ENCODE measurements at places on chromosomes 4 and X. TPM values are rescaled to one million over a fixed set of nuclear protein-coding genes. Genes with fewer than 3 reads are reported as not detected.
A peak's percentile ranks its signal among the peaks of the same experiment; 100 is the strongest.

PROM1 gene
- 3.4 TPM for total RNA-seq

HTT gene
- 72.6 TPM for total RNA-seq

XAGE3 gene
- not detected for total RNA-seq

CCNG2 gene
- total RNA-seq = 24.0 TPM

GNRHR gene
- not detected for total RNA-seq

FAM114A1 gene
- 36.9 TPM for total RNA-seq

COMMD8 gene
- 10.9 TPM for total RNA-seq

MAGEA1 gene
- total RNA-seq = not detected

LRIT3 gene
- 2.2 TPM for total RNA-seq

ASB12 gene
- total RNA-seq = not detected

ADRA2C gene
- total RNA-seq = 4.7 TPM

TCP11X2 gene
- total RNA-seq = not detected

GRCh38 chrX:14030174-14030530 lies 460 bp upstream of the GEMIN8 start:
- peak overlapping the region; percentile 61 for H3K4me3 ChIP-seq
- H3K27me3 ChIP-seq = no peaks in the 10 kb centered on the region
- DNase-seq = no peak
- H3K27ac ChIP-seq = peak overlapping the region; percentile 88

GRCh38 chr4:111632641-111633151 lies 512.6 kb upstream of the FAM241A start:
- H3K4me1 ChIP-seq = peaks cover 35% of the 10 kb centered on the region
- H3K27me3 ChIP-seq = peaks cover 3% of the 10 kb centered on the region
- peak overlapping the region; percentile 14 for H3K27ac ChIP-seq
- no peaks in the 10 kb centered on the region for H3K36me3 ChIP-seq
- no peak overlapping the region for H3K4me3 ChIP-seq
- no peak for DNase-seq

DNA sequence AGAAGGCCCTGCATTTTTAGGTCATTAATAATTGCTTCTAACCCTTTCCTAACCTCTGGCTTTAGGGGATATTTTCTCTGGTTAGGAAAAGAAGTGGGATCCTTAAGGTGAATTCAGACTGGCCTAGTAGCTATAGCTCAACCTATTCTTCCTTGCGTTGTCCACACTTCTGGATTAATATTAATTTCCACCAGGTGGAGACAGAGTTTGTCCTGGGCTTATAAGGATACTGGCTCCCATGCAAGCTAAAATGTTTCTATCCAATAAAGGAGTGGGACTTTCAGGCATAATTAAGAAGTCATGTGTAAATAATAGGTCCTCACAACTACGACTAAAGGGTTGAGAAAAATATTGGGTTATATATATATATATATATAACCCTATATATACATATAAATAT lies 860.0 kb upstream of the POU3F4 start:
- no peak overlapping the region for H3K4me3 ChIP-seq
- H3K36me3 ChIP-seq = no peaks in the 10 kb centered on the region
- no peak for DNase-seq
- H3K4me1 ChIP-seq = no peaks in the 10 kb centered on the region
- H3K27me3 ChIP-seq = no peaks in the 10 kb centered on the region
- H3K27ac ChIP-seq = no peak overlapping the region

DNA sequence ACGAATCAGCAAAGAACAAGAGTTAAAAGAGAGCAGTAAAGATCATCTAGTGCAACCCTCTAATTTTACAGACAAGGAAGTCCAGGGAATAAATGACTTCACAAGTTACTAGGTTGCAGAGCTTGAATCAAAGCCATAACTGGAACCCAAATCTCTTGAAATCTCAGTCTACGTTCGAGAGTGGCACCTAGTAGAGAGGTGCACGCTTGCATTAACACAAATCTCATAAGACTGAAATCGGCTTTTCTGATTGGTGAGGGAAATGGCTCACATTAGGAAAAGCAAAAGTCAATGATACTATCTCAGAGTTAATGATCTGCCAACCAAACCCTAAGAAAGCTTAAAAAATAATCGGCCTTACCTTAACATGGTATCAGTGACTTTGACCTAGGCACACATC lies 43.0 kb downstream of the FAT1 start:
- no peak for DNase-seq
- no peaks in the 10 kb centered on the region for H3K27me3 ChIP-seq
- H3K36me3 ChIP-seq = no peaks in the 10 kb centered on the region
- H3K27ac ChIP-seq = no peak overlapping the region
- peaks cover 9% of the 10 kb centered on the region for H3K4me1 ChIP-seq
- no peak overlapping the region for H3K4me3 ChIP-seq

DNA sequence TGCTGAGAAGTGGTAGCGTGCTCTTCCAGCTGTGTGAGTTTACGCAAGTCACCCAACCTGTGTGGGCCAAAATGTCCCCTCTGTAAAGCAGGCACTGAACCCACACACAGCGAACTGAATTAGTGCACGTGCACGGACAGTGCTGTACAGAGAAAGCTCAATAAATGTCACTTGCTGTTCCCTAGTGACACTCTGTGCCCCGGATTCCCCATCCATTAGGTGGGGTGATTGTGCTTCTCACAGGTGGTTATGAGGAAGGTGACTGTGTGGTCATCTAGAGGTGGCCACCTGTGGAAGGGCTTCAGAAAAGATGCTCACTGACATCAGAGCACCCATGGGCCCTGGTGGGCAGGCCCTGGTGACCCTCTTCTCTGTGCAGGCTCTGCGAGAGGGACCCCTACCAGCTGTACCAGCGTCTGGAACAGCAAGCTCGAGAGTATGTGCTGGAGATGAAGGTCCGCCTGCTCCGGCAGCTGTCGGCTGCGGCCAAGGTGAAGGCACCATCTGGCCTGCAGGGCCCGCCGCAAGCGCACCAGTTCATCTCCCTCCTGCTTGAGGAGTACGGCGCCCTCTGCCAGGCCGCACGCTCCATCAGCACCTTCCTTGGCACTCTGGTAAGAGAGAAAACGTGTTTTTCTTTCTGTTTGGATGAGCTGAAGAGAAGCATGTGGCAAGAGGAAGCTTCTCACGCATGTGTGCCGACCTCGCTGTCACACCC lies 94.3 kb downstream of the FAM193A start:
- H3K36me3 ChIP-seq = peaks cover 78% of the 10 kb centered on the region
- H3K4me3 ChIP-seq = no peak overlapping the region
- peak; percentile 53 for DNase-seq
- no peaks in the 10 kb centered on the region for H3K4me1 ChIP-seq
- no peak overlapping the region for H3K27ac ChIP-seq
- H3K27me3 ChIP-seq = no peaks in the 10 kb centered on the region

DNA sequence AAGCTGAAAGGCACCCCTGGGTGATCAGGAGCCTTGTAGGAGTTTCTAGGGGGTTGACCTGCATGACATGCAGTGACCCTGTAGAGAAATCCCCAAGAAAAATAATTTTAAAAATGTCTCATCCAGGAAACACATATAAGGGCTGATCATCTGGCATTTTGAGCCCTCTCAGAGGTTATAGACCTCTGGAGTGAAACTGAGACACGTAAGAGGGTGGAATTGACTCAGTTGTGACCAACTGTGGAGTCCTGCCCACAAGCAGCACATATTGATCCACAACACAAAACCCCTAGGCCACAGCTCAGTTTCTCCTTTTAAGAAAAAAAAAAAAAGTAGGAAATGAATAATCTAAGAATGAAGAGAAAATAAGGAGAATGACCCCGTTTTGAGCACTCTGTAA lies 32.5 kb upstream of the MTMR8 start:
- H3K4me3 ChIP-seq = no peak overlapping the region
- no peaks in the 10 kb centered on the region for H3K36me3 ChIP-seq
- no peak overlapping the region for H3K27ac ChIP-seq
- no peaks in the 10 kb centered on the region for H3K4me1 ChIP-seq
- H3K27me3 ChIP-seq = no peaks in the 10 kb centered on the region

DNA sequence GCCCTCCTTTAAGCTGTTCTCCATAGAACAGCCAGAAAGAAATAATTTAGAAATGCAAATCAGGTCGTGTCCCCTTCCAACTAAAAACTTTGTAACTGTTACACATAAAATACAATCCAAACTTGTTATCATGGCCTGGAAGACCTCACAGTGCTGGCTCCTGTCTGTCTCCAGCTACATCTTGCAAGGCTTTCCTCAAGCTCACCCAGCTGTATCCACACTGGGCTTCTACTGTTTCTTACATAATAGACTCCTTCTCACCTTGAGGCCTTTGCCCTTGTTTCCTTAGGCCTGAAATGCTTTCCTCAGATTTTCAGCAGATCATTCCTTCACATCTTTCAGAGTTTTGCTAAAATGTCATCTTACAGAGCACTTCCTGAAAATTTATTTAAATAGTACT lies 33.5 kb upstream of the USP53 start:
- H3K4me1 ChIP-seq = no peaks in the 10 kb centered on the region
- no peak for DNase-seq
- H3K36me3 ChIP-seq = no peaks in the 10 kb centered on the region
- no peak overlapping the region for H3K27ac ChIP-seq

DNA sequence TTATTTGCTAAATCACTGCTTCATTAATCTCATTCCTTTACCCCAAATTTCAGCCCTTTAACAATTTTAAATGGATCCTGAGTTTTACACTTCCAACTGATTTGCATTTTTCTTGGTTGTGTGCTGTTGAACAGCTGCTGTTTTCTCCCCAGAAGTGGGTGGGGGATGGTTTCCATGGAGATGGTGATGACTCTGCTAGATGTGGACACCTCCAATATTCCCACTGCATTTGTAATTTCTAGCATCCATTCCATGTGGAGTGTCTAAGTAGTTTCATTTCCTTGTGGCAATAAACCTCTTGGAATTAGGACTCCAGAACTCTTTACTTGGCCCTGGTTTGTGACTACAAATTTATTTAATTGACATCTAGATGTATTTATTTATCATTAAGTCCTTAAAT lies 330.4 kb downstream of the GBA3 start:
- no peak overlapping the region for H3K27ac ChIP-seq
- H3K27me3 ChIP-seq = no peaks in the 10 kb centered on the region
- DNase-seq = no peak
- H3K4me3 ChIP-seq = no peak overlapping the region

DNA sequence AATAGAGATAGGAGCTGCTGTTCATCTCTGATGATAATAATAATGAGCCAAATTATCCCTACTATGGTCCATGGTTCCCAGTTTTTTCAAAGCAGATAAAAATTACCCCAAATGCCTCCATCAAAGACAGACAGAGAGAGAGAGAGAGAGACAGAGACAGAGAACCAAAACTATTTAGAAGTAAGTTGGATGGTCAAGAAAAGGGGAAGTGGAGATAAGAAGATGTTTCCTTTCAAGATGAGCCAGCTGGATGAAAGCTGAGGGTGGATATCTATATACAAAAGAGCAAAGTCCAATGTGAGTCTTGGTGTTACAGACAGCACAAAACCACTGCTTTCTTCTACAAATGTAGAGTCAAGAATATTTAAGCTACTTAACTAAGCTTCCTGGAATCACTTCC lies 173.9 kb downstream of the GRIA3 start:
- H3K27me3 ChIP-seq = no peaks in the 10 kb centered on the region
- H3K36me3 ChIP-seq = no peaks in the 10 kb centered on the region
- no peak overlapping the region for H3K27ac ChIP-seq
- no peak overlapping the region for H3K4me3 ChIP-seq
- no peak for DNase-seq

DNA sequence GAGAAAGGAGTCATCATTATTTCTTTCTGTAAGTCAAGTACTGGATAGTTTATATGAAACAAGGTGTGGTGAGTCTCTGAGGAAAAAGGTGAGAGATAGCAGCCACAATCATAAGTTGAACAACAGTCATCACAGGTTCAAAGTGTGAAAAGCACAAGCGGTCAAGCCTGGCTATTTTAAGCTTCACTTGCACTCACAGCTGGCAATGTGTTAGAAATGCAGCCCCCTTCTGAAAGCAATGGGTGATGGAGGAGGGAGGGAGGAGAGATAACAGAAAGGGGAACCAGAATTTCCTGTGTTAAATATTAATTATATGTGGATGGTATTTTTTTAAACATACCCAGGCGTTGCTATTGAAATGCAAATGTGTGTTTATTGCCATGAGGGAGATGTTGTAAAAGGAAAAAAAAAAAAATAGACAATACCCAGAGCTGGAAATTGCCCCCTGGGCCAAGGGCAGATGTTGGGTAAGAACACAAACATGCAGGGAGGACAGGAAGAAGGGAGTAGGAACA lies 26.9 kb upstream of the BMP3 start:
- no peak for DNase-seq
- no peak overlapping the region for H3K4me3 ChIP-seq
- no peak overlapping the region for H3K27ac ChIP-seq
- H3K27me3 ChIP-seq = no peaks in the 10 kb centered on the region

GRCh38 chr4:159134429-159134828 lies 31.6 kb downstream of the RAPGEF2 start:
- peaks cover 12% of the 10 kb centered on the region for H3K4me1 ChIP-seq
- H3K36me3 ChIP-seq = no peaks in the 10 kb centered on the region
- H3K27ac ChIP-seq = no peak overlapping the region
- DNase-seq = no peak
- no peak overlapping the region for H3K4me3 ChIP-seq

DNA sequence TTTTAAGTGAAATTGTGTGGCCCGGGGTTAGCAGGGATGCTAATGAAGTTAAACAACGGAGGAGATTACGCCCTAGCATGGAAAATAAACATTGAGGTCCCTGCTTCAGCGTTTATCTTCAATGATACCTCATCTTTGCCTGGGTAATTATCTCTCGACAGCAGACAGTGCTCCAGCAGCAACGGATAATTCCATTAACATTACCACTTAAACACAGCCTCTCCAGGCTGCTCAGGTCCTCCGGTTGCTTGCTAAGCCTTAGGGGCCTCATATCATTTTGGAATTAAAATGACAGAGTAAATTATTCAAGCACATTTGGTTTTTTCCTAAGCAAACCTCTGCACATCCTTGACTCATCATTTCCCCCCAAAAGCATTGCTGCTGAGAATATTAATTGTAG lies 281.5 kb upstream of the KLF3 start:
- no peaks in the 10 kb centered on the region for H3K36me3 ChIP-seq
- peaks cover 59% of the 10 kb centered on the region for H3K4me1 ChIP-seq
- DNase-seq = no peak
- H3K27ac ChIP-seq = no peak overlapping the region

GRCh38 chr4:108165586-108165985 lies 3.1 kb downstream of the LEF1 start:
- H3K36me3 ChIP-seq = no peaks in the 10 kb centered on the region
- H3K27ac ChIP-seq = no peak overlapping the region
- peaks cover 77% of the 10 kb centered on the region for H3K27me3 ChIP-seq
- no peak for DNase-seq
- peak overlapping the region; percentile 78 for H3K4me3 ChIP-seq
- H3K4me1 ChIP-seq = peaks cover 30% of the 10 kb centered on the region

DNA sequence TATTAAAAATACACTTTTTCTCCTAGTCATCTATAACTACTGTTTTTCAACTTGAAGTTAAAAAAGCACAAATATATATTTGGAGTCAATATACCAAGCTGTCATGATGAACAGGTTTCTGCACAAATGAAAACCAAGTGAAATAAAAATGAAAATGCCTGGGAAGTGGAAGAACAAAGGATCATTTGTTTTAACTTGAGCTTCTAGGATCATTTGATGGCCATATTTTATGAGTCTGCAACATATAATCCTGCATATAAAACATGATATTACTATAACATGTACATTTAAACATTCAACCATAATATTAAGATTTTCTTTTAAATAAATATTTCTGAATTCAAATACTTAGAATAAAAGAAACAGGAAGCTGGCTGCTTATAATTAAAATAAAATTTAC lies 8.5 kb upstream of the ARHGEF38 start:
- H3K4me1 ChIP-seq = no peaks in the 10 kb centered on the region
- H3K36me3 ChIP-seq = no peaks in the 10 kb centered on the region
- H3K27me3 ChIP-seq = no peaks in the 10 kb centered on the region
